ENCODE measurements at places on chromosomes 6 and 20.

GRCh38 chr6:32192608-32193039 lies at the start of gene GPSM3:
GPSM3 (minus strand) TSS chr6:32192643; CDS start chr6:32192513, 130 bp downstream.
- H3K4me1 ChIP-seq, result peaks cover 58% of the 10 kb centered on the region
- H3K4me3 ChIP-seq, result peak within 1 kb of the TSS; percentile 36
- no peaks in the 10 kb centered on the region for H3K27me3 ChIP-seq
- H3K27ac ChIP-seq, result peak within 1 kb of the TSS; percentile 90

GRCh38 chr6:151012321-151013294 lies 147.1 kb downstream of the MTHFD1L start:
- no peak for DNase-seq
- H3K27ac ChIP-seq, result peak overlapping the region; percentile 89
- H3K4me1 ChIP-seq, result peaks cover 63% of the 10 kb centered on the region
- peaks cover 16% of the 10 kb centered on the region for H3K36me3 ChIP-seq
- H3K27me3 ChIP-seq, result no peaks in the 10 kb centered on the region

- H3K27ac ChIP-seq, result no peak overlapping the region
- H3K27me3 ChIP-seq, result no peaks in the 10 kb centered on the region
- H3K36me3 ChIP-seq, result no peaks in the 10 kb centered on the region
- no peak overlapping the region for H3K4me3 ChIP-seq
Observed at GRCh38 chr6:12431023-12431422, 140.9 kb downstream of the EDN1 start.

DNA sequence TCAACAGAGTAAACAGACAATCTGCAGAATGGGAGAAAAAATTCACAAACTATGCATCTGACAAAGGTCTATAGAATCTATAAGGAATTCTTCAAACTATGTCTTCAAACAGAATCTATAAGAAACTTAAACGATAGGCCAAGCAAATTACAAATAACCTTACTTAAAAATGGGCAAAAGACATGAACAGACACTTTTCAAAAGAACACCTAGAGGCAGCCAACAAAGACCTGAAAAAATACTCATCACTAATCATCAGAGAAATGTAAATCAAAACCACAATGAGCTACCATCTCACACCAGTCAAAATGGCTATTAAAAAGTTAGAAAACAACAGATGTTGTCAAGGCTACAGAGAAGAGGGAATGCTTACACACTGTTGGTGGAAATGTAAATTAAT lies 81.3 kb downstream of the ID4 start:
- H3K4me3 ChIP-seq, result no peak overlapping the region
- H3K4me1 ChIP-seq, result no peaks in the 10 kb centered on the region
- H3K36me3 ChIP-seq, result no peaks in the 10 kb centered on the region
- H3K27ac ChIP-seq, result no peak overlapping the region

- no peaks in the 10 kb centered on the region for H3K36me3 ChIP-seq
- H3K4me3 ChIP-seq, result no peak overlapping the region
- H3K27ac ChIP-seq, result no peak overlapping the region
- DNase-seq, result no peak
- no peaks in the 10 kb centered on the region for H3K27me3 ChIP-seq
Observed at GRCh38 chr6:161292650-161293281, 18.9 kb upstream of the AGPAT4 start.

GRCh38 chr20:63230800-63231268 lies 4.9 kb upstream of the BIRC7 start:
- no peak overlapping the region for H3K4me3 ChIP-seq
- DNase-seq, result no peak
- H3K27ac ChIP-seq, result peak overlapping the region; percentile 18
- H3K36me3 ChIP-seq, result no peaks in the 10 kb centered on the region
- no peaks in the 10 kb centered on the region for H3K27me3 ChIP-seq

DNA sequence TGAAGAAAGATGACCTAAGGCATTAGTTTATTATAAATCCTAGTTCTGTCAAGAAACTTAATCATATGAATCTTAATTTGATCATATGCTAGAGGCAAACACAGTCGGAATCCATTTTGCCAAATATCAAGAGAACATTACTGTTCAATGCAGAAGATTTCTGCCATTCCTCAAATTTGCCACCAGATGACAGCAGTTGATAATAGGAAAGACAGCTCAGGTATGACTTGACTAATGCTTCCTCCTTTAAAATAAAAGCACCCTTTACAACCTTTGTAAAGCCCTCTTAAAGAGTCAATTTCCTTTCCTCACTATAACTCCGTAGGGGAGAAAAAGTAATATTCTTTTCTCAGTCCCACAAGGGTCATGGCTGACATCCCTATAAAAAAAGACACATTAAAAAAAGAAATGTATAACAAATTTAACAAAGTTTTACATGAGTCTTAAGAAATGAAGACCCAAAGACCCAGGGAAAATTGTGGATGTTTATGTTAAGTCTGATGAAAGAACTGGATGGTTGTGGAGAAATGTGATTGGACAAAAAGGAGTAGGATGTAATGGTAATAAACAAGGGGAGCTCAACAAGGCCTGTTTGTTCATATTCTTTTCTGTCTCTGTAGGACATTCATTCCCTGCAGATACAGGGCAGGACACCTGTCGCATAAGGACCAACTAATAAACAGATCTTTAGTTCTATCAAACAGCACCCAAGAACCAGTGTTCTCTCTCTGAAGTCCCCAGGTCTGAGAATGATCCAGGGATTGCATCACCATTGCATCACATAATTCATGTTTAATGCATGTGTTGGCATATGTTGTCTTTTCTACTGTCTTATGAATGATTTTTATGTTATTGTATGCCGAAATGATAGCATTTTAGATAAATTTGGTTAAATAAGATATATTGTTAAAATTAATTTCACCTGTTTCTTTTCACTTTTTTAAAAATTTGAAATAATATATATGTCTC lies 23.0 kb upstream of the IL17A start:
- H3K36me3 ChIP-seq, result no peaks in the 10 kb centered on the region
- H3K4me3 ChIP-seq, result no peak overlapping the region
- no peak overlapping the region for H3K27ac ChIP-seq
- H3K4me1 ChIP-seq, result no peaks in the 10 kb centered on the region
- H3K27me3 ChIP-seq, result peaks cover 55% of the 10 kb centered on the region
- DNase-seq, result no peak

- H3K4me1 ChIP-seq, result no peaks in the 10 kb centered on the region
- no peaks in the 10 kb centered on the region for H3K27me3 ChIP-seq
- no peak for DNase-seq
Observed at GRCh38 chr6:96345501-96345900, 176.1 kb upstream of the UFL1 start.

GRCh38 chr20:46699651-46700359 lies 9.6 kb upstream of the SLC2A10 start:
- DNase-seq, result no peak
- peaks cover 21% of the 10 kb centered on the region for H3K27me3 ChIP-seq
- H3K4me1 ChIP-seq, result no peaks in the 10 kb centered on the region
- no peaks in the 10 kb centered on the region for H3K36me3 ChIP-seq
- H3K4me3 ChIP-seq, result no peak overlapping the region
- no peak overlapping the region for H3K27ac ChIP-seq

GRCh38 chr6:39808964-39809363 lies 16.8 kb downstream of the DAAM2 start:
- H3K4me1 ChIP-seq, result peaks cover 76% of the 10 kb centered on the region
- peaks cover 16% of the 10 kb centered on the region for H3K36me3 ChIP-seq
- H3K27me3 ChIP-seq, result no peaks in the 10 kb centered on the region

DNA sequence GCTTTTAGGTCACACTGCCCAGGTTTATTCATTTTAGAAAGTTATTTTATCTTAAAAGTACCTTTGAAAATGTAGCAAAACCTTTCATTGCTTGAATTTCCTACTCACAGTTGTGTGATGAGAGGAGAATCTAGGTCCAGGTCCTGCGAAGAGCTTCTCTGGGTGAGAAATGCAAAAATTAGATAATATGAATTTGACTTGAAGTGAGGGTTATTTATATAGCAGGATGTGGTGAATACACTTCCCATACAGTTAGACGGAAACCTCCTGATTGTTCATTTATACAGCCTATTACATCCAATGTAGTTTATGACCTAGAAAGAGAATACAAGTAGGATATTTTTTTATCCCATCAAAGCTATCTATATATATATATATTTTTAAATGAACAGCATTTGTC lies 30.5 kb downstream of the CDKAL1 start:
- no peaks in the 10 kb centered on the region for H3K27me3 ChIP-seq
- H3K4me1 ChIP-seq, result peaks cover 18% of the 10 kb centered on the region
- no peak overlapping the region for H3K4me3 ChIP-seq
- H3K36me3 ChIP-seq, result peaks cover 7% of the 10 kb centered on the region

DNA sequence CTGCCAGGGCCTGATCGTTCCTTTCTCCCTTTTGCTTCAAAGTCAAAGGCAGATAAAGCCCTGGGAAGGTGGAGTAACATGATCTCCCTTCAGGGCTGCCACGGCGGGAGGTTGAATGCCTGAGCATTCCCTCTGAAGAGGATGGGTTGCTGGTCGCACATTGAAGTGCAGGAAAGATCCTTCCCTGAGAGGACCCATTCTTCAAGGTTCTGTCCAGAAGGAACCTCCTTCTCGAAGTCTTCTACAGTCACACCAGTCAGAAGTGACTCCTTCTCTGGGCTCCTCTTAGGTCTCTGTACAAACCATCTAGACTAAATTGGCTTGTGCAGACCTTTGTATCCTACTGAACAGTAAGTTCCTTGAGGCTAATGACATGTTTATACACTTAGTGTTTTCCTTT lies 192.6 kb upstream of the VGLL2 start:
- H3K4me1 ChIP-seq, result no peaks in the 10 kb centered on the region
- DNase-seq, result no peak
- no peak overlapping the region for H3K4me3 ChIP-seq
- no peaks in the 10 kb centered on the region for H3K36me3 ChIP-seq
- no peak overlapping the region for H3K27ac ChIP-seq
- no peaks in the 10 kb centered on the region for H3K27me3 ChIP-seq

GRCh38 chr20:41086402-41087324 lies 50.7 kb upstream of the PLCG1 start:
- H3K27me3 ChIP-seq, result no peaks in the 10 kb centered on the region
- no peak overlapping the region for H3K4me3 ChIP-seq
- H3K36me3 ChIP-seq, result peaks cover 63% of the 10 kb centered on the region
- peaks cover 3% of the 10 kb centered on the region for H3K4me1 ChIP-seq
- peak overlapping the region; percentile 41 for H3K27ac ChIP-seq
- DNase-seq, result no peak

- no peak for DNase-seq
- no peak overlapping the region for H3K4me3 ChIP-seq
- H3K4me1 ChIP-seq, result peaks cover 15% of the 10 kb centered on the region
- H3K27ac ChIP-seq, result no peak overlapping the region
- H3K36me3 ChIP-seq, result peaks cover 9% of the 10 kb centered on the region
- peaks cover 11% of the 10 kb centered on the region for H3K27me3 ChIP-seq
Observed at GRCh38 chr20:50188287-50188688, 2.3 kb upstream of the CEBPB start.

DNA sequence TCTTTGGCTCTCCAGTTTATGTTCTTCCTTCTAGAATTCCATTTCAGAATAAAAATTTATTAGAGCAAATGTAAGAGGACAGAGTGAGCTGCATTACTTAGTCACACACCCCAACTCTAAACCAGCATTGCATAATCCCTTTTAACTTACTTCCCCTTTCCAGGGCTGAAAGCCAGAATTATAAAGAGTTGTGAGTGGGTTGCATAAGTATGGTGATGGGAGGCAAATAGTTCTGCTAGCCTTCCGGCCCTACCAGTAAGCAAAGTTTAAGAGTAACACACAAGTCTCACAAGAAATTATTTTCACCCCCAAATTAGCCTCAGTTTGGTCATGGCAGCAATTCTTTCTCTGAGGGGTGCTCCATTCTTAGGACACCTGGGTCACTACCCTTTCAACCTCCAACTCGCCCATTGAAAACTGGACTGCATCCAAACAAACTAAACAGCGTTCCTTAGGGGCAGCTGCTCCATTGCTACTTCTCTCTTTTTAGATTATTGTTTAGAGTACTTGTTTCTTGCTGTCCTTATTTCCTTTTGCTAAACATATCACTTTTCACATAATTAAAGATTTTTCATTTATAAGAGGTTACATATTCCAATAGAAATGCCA lies 1.6 kb downstream of the KIAA0408 start:
- no peak for DNase-seq
- H3K4me3 ChIP-seq, result no peak overlapping the region
- H3K4me1 ChIP-seq, result peaks cover 10% of the 10 kb centered on the region

- H3K4me3 ChIP-seq, result no peak overlapping the region
- H3K27me3 ChIP-seq, result peaks cover 14% of the 10 kb centered on the region
- H3K27ac ChIP-seq, result no peak overlapping the region
- H3K4me1 ChIP-seq, result peaks cover 9% of the 10 kb centered on the region
- no peaks in the 10 kb centered on the region for H3K36me3 ChIP-seq
Observed at GRCh38 chr6:14270925-14271788, 153.6 kb downstream of the CD83 start.

GRCh38 chr6:68572525-68572924 lies 62.6 kb upstream of the ADGRB3 start:
- H3K27me3 ChIP-seq, result peaks cover 30% of the 10 kb centered on the region
- H3K4me1 ChIP-seq, result peaks cover 7% of the 10 kb centered on the region
- no peak overlapping the region for H3K27ac ChIP-seq
- no peak for DNase-seq
- H3K4me3 ChIP-seq, result no peak overlapping the region
- no peaks in the 10 kb centered on the region for H3K36me3 ChIP-seq

GRCh38 chr6:105178110-105178509 lies 1.7 kb downstream of the POPDC3 start:
- peaks cover 22% of the 10 kb centered on the region for H3K4me1 ChIP-seq
- H3K4me3 ChIP-seq, result peak overlapping the region; percentile 67
- no peak for DNase-seq
- no peaks in the 10 kb centered on the region for H3K27me3 ChIP-seq

GRCh38 chr6:43773050-43773979 lies 3.3 kb downstream of the VEGFA start:
- H3K27ac ChIP-seq, result no peak overlapping the region
- peaks cover 8% of the 10 kb centered on the region for H3K36me3 ChIP-seq
- H3K4me1 ChIP-seq, result peaks cover 48% of the 10 kb centered on the region
- H3K27me3 ChIP-seq, result no peaks in the 10 kb centered on the region
- H3K4me3 ChIP-seq, result peak overlapping the region; percentile 93

DNA sequence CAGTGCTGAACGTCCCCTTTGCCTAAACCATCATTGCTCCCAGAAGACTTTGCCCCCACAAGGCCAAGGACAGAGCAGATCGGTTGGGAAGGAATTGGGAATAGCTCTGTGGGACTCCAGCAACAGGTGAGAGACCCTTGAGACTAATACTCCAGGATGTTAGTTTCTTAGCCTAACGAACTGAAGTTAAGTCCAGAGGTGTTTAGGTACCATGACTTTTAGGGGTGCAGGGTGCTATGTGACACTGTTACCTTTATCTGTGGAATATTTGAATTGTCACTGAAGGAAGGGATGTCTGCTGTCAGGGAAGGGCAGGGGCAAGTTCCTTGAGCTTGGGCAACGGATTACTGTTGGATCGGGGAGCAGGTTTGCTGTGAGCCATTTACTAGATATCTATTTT lies 1.9 kb downstream of the BLCAP start:
- H3K27ac ChIP-seq, result peak overlapping the region; percentile 99
- DNase-seq, result no peak
- H3K4me3 ChIP-seq, result peak overlapping the region; percentile 95
- H3K27me3 ChIP-seq, result no peaks in the 10 kb centered on the region
- H3K36me3 ChIP-seq, result peaks cover 4% of the 10 kb centered on the region
- H3K4me1 ChIP-seq, result peaks cover 54% of the 10 kb centered on the region
